ENCODE measurements at places on chromosomes 6 and 20. TPM values are rescaled to one million over a fixed set of nuclear protein-coding genes. Genes with fewer than 3 reads are reported as not detected.

GRCh38 chr20:45088247-45088646 lies 12.7 kb downstream of the KCNS1 start:
- no peak for DNase-seq

- DNase-seq = no peak
Observed at GRCh38 chr6:514396-514978, 122.9 kb downstream of the IRF4 start.

- DNase-seq = no peak
Observed at GRCh38 chr6:158324136-158324535, 11.9 kb downstream of the TULP4 start.

DNA sequence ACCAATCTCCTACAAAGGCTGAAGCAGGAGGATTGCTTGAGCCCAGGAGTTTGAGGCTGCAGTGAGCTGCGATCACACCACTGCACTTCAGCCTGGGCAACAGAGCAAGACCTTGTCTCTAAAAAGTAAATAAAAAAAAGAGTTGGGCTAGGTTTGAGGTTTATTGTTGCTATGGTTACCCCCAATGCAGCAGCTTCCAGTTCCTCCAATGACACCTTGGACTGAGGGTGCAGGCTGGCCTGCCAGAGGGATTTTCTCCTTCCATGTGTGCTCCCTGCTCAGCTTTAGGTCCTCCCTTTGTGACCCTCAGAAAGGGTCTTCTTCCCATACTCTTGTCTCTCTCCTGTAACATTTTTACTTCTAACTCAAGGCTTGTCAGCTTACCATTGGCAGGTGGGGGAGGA lies 10.6 kb upstream of the TBC1D20 start:
- DNase-seq = no peak

DNA sequence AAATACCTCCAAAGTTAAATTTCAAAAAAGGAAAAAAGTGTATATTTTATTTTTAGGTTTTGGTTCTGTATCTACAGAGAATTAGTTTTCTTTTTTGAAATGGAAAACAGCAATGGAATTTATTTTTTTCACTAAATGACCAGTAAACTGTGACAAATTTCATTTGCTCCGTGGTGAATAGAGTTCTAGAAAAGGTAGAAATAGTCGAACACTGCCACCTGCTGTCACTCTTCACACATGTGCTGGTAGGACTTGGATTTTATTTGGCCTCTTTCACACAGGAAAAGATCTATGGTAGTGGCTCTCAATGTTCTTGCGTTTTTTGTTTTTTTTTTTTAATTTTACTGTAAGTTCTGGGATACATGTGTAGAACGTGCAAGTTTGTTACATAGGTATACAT lies 312.5 kb downstream of the EYA4 start:
- DNase-seq = no peak

DNA sequence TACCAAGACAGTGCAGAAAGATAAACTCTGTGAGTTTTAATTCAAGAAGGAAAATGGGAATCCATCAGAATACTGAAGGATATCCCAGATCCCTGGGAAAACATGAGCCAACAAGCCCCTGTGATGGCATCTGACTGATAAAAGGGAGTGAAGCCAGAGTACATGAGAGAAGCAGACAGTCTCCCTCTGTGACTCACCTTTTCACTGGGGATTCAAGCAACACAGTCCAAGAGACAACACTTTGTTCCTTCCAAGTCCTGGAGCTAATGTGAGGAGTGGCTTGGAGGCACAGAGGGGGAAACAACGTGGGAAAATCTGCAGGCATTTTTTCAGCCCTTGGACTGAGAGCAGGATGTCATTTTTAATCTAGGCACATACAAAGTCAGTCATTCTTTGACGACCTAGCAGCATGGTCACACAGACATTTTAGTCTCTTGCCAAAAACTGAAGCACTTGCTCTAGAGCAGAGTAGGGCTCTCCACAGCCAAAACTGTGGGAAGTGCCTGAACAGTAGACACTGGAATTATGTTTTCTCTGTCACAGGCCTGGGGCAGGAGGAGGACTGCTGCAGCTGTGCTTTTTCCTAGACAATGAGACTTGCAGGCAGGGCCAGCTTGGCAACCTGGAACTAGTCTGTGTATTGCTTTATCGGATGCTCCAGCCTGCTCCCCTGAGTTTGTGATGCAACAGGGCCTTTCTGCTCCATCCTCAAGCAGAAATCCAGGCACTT lies 465.0 kb upstream of the GJE1 start:
- DNase-seq = no peak

GRCh38 chr6:163904186-163904585 lies 489.7 kb downstream of the QKI start:
- DNase-seq = no peak

ADTRP gene
- total RNA-seq = 8.0 TPM

CNPY3 gene
- 86.7 TPM for total RNA-seq

DACT2 gene
- total RNA-seq = not detected
